CD4-positive, CD25-positive, alpha-beta regulatory T cell (primary cell): ENCODE measurements at places on chromosomes 7 and 10. TPM values are rescaled to one million over a fixed set of nuclear protein-coding genes. Genes with fewer than 3 reads are reported as not detected.

DNA sequence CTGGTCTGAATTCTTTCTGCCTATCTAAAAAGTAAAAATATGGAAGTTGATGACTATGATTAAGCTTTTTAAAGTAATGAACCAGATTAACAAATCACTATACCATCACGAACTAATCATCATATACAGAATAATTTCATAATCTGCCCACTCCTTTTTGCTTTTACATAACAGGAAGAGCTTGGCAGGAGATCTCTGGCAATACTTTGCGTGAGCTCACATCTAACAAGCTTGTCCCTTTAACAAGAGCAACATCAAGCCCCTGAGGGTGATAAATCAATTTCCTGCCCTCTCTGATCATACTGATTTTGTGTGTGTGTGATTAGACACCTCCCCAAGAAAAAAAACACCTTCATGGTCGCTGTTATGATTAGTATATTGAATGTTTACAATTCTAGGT is 143.5 kb upstream of the ASAH2 start:
- peak overlapping the region; percentile 74 for H3K27ac ChIP-seq
- peak; percentile 30 for DNase-seq
- peaks cover 4% of the 10 kb centered on the region for H3K36me3 ChIP-seq
- H3K27me3 ChIP-seq, result no peaks in the 10 kb centered on the region
- peaks cover 73% of the 10 kb centered on the region for H3K4me1 ChIP-seq

- H3K27ac ChIP-seq, result no peak overlapping the region
- DNase-seq, result no peak
- H3K4me3 ChIP-seq, result no peak overlapping the region
Observed at GRCh38 chr7:86928308-86928707, 131.1 kb downstream of the ELAPOR2 start.

- H3K36me3 ChIP-seq, result no peaks in the 10 kb centered on the region
- DNase-seq, result no peak
Observed at GRCh38 chr10:79438021-79438698, 7.3 kb downstream of the ZCCHC24 start.

GRCh38 chr7:158582089-158582456 is 5.5 kb downstream of the PTPRN2 start:
- no peaks in the 10 kb centered on the region for H3K36me3 ChIP-seq
- H3K27me3 ChIP-seq, result peaks cover 16% of the 10 kb centered on the region
- peaks cover 9% of the 10 kb centered on the region for H3K4me1 ChIP-seq
- DNase-seq, result no peak

DNA sequence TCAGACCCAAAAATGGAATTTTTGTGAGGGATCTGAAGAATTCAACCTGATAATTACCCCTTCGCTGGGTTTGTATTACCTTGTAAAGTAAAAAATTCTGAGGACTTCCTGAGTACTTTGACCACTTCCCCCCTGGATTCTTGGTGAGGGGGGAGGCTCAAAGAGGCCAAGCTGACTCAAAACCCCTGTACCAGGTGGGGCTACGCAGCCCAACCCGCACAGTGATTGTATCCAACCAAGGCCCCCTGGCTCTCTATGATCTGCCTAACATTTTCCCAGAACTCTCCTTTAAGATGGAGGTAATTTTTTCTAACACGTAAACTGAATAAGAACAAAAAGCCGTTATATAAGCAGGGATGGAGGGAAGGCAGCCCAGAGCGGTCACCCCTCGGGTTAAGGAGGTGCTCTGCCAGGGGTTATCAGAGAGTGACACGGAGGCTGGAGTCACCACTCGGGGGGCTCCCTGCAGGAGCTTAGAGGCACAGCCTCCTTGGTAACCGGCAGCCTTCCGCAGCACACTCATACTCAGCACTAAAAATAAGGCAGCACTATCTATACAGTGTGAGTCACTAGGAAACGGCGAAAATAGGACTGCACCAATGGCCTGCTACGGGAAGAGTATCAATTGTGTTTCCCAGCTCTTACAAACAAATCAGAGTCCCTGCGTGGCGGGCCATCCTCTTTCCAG is 255.4 kb downstream of the ELMO1 start:
- peaks cover 28% of the 10 kb centered on the region for H3K36me3 ChIP-seq
- no peak overlapping the region for H3K4me3 ChIP-seq
- no peaks in the 10 kb centered on the region for H3K4me1 ChIP-seq
- H3K27me3 ChIP-seq, result no peaks in the 10 kb centered on the region

DNA sequence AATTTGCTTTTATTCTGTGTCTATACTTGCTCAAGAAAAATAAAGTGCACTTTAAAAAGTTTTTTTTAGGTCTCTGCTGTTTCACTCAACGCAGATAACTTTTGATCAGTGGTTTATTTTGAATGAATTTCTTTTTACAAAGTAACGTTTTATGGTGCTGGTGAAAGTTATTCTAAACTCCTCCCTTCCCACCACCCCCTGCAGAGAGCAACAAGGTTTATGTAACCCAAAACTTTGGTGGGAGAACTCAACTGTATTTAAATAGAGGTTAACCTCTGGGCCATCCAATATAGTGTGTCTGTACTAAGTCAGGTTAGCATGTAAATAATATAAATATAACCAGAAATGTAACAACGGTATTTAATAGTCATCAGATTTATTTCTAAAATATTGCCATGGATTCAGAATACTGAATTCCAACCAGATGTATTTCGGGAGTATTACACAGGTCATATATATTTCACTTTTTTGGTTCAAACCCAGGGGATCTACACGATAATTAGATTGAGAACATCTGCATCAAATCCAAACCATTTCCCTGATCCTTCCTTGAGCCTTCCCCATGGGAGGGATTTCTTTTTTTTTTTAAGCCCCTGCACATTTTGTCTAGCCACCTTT is 3.9 kb upstream of the CUX1 start:
- H3K36me3 ChIP-seq, result no peaks in the 10 kb centered on the region
- no peak overlapping the region for H3K27ac ChIP-seq
- peaks cover 10% of the 10 kb centered on the region for H3K27me3 ChIP-seq
- peak overlapping the region; percentile 63 for H3K4me3 ChIP-seq

DNA sequence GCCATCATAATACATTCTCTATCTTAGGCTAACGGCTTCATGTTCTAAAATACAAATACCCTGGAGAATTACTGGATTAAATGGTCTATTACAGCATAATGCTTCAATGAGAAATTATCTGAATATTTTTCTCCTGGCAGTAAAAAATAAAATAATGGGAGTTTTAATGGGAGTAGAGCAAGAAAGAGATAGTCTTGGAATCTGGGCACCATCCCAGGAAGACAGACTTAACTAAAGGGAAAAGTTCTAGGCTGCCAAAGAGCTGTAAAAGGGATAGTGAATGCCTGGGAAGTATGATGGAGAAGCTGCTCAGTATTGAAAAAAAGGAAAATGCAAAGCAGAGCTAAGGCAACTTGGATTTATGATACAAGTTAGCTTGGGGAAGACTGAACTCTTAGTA is 12.1 kb upstream of the SYPL1 start:
- H3K4me1 ChIP-seq, result peaks cover 7% of the 10 kb centered on the region
- H3K36me3 ChIP-seq, result no peaks in the 10 kb centered on the region
- no peak for DNase-seq
- no peaks in the 10 kb centered on the region for H3K27me3 ChIP-seq

DNA sequence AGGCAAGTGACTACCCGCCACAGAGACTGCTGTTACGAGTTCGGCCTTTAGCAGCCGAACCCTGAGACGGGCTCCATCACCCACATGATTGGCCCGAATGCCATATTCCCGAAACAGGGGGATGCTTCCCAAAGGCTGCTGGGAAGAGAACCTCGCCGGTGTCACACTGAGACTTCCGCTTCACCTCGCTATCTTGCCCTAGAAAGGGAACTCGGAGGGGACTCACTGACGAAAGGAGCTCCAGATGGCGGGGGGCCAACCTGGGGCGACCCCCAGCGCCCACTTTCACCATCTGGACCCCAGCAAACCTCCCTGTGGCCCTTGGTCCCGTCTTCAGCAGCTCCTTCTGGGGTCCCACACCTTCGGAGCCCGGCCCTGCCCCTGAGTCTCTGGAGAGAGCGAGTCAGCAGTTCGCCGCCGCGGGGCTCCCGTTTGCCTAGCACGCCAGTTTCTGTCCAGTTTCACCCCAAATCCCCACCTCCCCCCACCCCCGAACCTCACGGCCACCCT is 529 bp downstream of the HPS1 start:
- H3K4me1 ChIP-seq, result peaks cover 32% of the 10 kb centered on the region
- H3K27me3 ChIP-seq, result peaks cover 8% of the 10 kb centered on the region
- DNase-seq, result no peak
- H3K4me3 ChIP-seq, result peak overlapping the region; percentile 86

DNA sequence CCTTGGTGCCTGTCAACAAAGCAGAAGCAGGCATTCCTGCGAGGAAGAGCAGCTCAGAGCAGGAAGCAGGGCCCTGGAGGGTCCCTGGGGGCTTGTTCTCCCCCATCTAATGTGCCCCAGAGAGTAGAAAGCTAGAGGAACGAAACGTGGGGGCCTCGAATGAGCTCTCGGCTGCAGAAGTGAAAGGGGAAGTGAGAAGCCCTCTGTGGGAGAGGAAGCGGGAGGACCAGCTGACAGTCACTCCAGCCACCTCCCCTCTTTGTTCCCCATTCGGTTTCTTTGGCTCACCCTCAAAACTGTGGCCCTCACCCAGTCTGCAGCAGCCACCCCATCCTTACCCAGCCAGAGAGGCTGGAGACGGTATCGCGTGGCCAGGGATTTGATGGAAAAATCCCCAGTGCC is 25.0 kb downstream of the C10orf105 start:
- DNase-seq, result no peak
- peak overlapping the region; percentile 53 for H3K27ac ChIP-seq
- peak overlapping the region; percentile 47 for H3K4me3 ChIP-seq
- no peaks in the 10 kb centered on the region for H3K36me3 ChIP-seq
- no peaks in the 10 kb centered on the region for H3K27me3 ChIP-seq

- no peak overlapping the region for H3K27ac ChIP-seq
- no peak for DNase-seq
- no peaks in the 10 kb centered on the region for H3K36me3 ChIP-seq
- peaks cover 2% of the 10 kb centered on the region for H3K27me3 ChIP-seq
Observed at GRCh38 chr10:26665080-26666048, 32.1 kb upstream of the PDSS1 start.

- H3K27me3 ChIP-seq, result no peaks in the 10 kb centered on the region
- no peaks in the 10 kb centered on the region for H3K36me3 ChIP-seq
- H3K4me1 ChIP-seq, result no peaks in the 10 kb centered on the region
- no peak overlapping the region for H3K4me3 ChIP-seq
Observed at GRCh38 chr10:124200011-124200410, 106.6 kb upstream of the CHST15 start.

- DNase-seq, result no peak
- H3K27ac ChIP-seq, result no peak overlapping the region
- no peaks in the 10 kb centered on the region for H3K4me1 ChIP-seq
- H3K36me3 ChIP-seq, result no peaks in the 10 kb centered on the region
- H3K27me3 ChIP-seq, result no peaks in the 10 kb centered on the region
Observed at GRCh38 chr10:667096-667495, 22.4 kb downstream of the DIP2C start.

DNA sequence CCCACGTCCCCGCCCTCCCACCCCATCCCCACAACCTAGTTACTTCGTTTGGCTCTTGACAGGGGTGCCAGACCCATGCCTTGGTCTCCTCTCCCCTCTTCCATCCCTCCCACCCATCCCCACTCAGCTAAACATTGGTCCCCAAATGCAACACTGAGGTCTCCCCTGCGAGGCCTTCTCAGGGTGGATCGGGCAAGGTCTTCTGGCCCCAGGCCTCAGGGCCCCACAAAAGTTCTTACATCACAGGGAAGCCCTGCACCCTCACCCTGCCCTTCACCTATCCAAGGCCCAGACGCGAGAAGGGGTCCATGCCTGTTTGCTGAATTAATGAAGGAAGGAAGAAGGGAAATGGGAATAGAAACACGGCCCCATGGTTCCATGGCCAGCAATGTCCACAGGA is 32.0 kb downstream of the TNS3 start:
- no peaks in the 10 kb centered on the region for H3K36me3 ChIP-seq
- no peaks in the 10 kb centered on the region for H3K27me3 ChIP-seq
- no peak for DNase-seq
- no peak overlapping the region for H3K4me3 ChIP-seq
- no peak overlapping the region for H3K27ac ChIP-seq

- H3K4me3 ChIP-seq, result peak overlapping the region; percentile 100
- peaks cover 61% of the 10 kb centered on the region for H3K4me1 ChIP-seq
- peaks cover 64% of the 10 kb centered on the region for H3K36me3 ChIP-seq
- no peaks in the 10 kb centered on the region for H3K27me3 ChIP-seq
- H3K27ac ChIP-seq, result peak overlapping the region; percentile 98
Observed at GRCh38 chr10:3775696-3776551, 9.1 kb downstream of the KLF6 start.

GRCh38 chr7:135175931-135176330 is 5.4 kb upstream of the CYREN start:
- no peak for DNase-seq
- no peaks in the 10 kb centered on the region for H3K27me3 ChIP-seq
- H3K27ac ChIP-seq, result no peak overlapping the region

DNA sequence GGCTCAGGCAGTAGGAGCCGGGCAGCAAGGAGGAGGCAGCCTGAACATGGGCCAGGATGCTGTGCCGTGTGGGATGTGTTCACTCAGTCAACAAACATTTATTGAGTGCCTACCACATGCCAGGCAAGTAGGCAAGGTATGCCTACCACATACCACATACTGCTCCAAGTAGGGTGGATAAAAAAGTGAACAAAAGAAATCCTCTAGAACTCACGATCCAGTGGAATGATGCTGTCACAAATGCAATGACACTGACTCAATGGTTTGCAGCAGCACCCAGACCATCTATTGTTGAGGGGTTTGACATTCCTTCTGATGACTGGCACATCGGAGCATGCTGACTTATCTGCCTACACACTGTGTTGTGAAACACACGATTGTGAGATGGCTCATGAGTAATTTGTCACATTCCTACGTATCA is 413.5 kb downstream of the NRG3 start:
- no peak overlapping the region for H3K27ac ChIP-seq
- H3K4me3 ChIP-seq, result no peak overlapping the region
- H3K4me1 ChIP-seq, result no peaks in the 10 kb centered on the region
- no peaks in the 10 kb centered on the region for H3K36me3 ChIP-seq

DNA sequence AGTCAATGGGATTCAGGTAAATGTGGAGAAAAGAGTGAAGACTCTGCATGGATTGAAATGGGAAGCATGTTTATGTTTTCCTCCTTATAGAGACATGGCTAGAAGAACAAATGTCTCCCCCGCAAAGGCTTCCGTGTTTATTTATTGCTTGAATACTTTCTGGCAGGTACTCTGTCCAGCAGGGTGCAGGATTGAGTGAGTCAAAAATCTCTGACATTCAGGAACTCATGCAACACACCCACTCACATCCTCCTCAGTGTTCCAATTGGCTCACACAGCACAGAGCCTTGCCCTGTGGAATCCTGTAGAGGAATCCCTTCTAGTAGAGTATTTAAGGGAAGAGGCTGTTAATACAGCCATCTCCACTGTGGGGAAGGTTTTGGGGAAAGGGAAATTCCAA is 290.3 kb upstream of the VWC2 start:
- H3K27me3 ChIP-seq, result no peaks in the 10 kb centered on the region
- no peak overlapping the region for H3K27ac ChIP-seq
- DNase-seq, result no peak
- H3K4me1 ChIP-seq, result no peaks in the 10 kb centered on the region
- no peaks in the 10 kb centered on the region for H3K36me3 ChIP-seq

GRCh38 chr10:50554995-50555568 is 68.7 kb downstream of the SGMS1 start:
- H3K27me3 ChIP-seq, result no peaks in the 10 kb centered on the region
- DNase-seq, result no peak
- H3K4me3 ChIP-seq, result no peak overlapping the region

PLAC9 gene
- not detected for total RNA-seq

GPR141 gene
- total RNA-seq, result not detected

CC2D2B gene
- 3.1 TPM for total RNA-seq

JCAD gene
- total RNA-seq, result 0.05 TPM

GRM8 gene
- total RNA-seq, result not detected

CLDN3 gene
- not detected for total RNA-seq

GIMAP2 gene
- total RNA-seq, result 95.1 TPM

ATP6V0A4 gene
- total RNA-seq, result not detected

HTR5A gene
- total RNA-seq, result not detected
